ENCODE measurements at places on chromosomes 5 and 9. TPM values are rescaled to one million over a fixed set of nuclear protein-coding genes. Genes with fewer than 3 reads are reported as not detected.

DNA sequence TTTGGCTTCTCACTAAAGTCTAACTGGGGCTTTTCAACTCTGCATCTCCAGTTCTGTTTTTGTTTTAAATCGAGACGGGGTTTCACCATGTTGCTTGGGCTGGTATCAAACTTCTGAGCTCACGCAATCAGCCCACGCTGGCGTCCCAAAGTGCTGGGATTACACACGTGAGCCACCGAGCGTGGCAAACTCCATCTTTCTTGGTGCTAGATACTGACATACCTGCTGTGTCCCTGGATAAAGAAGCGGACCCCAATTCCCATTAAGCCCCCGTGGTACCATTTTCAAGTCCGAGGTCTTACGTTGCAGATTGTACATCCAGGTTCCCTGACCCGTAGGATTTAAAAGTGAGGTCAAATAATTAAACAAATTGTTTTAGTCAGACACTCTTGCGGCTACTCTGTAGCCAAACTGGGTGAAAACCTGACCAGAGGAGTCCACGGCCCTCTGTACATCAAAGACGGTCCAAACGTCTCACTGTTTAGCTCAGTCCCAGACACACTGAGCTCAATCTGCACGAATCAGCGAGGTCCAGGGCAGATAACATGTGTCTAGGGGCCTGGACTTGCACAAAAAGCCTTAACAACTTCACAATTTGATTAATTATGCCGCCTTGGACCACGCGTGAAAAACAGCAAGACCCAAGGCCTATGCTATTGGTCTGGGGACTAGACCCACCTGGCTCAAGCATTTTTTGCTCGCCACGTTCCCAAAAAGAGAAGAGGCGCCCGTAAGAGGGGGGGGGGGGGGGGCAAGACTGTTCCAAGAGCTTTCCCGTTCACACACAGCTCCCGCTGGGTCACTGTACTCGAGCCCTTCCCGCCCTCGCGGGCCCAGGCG is 727 bp upstream of the DNAJA1 start:
- peak; percentile 8 for ATAC-seq

GRCh38 chr9:110241858-110242321 is 14.4 kb downstream of the TXN start:
- no peak for ATAC-seq

DNA sequence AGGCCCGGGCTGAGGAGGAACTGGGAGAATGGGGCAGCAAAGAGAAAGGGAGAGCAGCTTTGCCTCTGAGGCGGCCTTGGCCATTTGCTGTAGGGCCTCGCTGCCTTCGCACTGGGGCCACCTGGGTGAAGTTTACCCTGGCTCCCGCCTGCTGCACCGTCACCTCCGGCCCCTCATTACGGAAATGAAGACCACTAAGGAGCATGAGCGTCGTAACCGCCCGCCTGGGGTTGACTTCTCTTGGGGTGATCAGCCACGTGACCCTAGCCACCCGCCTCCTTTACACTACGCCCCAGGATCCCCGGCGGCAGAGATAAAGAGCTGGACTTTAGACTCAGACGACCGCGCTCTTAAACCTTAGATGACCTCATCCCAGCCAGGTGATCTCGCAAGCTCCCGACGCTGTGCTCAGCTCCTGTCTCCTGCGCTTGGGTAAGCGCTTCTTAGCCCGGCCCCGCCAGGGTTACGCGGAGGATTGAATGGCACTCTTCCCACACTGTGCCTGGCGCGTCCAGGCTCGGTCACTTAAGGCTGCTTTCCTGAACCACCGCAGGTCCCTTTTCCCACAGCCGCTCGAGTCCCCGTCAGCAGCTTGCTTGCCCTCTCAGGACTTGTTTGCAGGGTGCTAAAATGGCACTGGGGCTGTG is 107.9 kb upstream of the LARP1 start:
- peak; percentile 44 for ATAC-seq

REEP2 gene
- 2.0 TPM for total RNA-seq

DNA sequence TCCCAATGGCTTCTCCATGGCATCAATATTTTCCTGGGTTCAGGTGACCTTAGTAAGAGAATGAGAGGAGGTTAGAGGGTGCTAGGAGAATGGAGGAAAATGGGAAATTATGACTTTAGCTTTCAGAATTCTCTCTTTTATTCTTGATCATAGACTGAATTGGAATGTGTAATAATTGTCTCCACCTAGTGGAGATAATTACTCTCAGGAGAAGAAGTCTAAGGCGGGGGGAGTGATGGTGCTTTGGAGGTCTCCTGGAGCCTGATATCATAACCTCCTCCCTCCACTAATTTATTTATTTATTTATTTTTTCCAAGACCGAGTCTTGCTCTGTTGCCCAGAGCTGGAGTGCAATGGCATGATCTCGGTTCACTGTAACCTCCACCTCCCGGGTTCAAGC is 221.3 kb downstream of the GRIA1 start:
- no peak for ATAC-seq

- ATAC-seq, result no peak
Measured at GRCh38 chr9:92711146-92711545, 41.2 kb upstream of the IPPK start.

DNA sequence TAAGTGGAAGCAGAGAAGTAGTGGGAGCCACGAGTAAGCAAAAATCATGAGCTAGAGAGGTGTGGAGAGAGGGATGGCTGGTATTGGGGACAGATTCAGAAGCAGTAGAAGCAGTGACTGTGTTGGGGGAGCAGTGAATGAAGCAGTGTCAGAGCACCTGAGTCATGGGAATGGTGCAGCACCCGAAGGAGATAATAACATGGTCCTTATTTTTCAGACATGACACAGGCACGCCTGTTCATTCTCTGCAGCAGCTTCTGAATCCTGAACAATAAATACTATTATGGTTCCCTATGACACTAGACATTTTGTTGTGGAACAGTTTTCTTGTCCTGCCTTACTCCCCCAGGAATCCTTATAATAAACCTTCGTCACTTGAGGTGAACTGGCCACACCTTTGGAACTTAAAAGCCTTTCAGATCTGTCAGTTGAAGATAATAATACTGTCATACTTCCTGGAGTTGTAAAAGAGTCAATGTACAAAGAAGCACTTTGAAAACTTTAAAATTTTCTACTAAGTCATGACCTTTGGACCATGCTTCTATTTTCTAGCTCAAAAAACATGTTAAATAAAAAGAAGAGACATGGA is 7.0 kb upstream of the RASA1 start:
- no peak for ATAC-seq

Data from activated T-helper 17 cell treated with anti-CD3 and anti-CD28 coated beads, Interleukin-2, amount 50 U/mL, for 72 hours (primary cell).